ENCODE measurements at places on chromosomes 13 and 19.

GRCh38 chr19:17830567-17831418, 9.5 kb upstream of the INSL3 start:
- peak; percentile 48 for DNase-seq

DNA sequence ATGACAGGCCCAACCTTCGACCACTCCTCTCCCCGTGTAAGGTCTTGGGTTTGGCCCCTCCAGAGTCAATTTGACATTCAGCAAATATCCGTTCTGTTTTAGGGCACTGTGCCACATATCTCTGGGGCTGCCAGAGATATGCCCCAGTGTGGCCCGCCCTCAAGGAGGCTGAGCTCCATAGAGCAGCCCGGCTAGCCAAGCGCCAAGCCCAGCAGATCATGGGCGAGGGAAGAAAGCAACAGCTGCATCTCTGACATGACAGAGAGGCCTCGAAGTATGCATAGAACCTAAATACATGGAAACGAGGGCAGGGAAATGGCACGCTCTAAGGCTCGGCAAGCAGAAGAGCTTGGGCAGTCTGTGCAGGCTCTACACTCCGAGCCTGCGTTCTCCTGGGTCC, 124.5 kb downstream of the USP12 start:
- DNase-seq = no peak

DNA sequence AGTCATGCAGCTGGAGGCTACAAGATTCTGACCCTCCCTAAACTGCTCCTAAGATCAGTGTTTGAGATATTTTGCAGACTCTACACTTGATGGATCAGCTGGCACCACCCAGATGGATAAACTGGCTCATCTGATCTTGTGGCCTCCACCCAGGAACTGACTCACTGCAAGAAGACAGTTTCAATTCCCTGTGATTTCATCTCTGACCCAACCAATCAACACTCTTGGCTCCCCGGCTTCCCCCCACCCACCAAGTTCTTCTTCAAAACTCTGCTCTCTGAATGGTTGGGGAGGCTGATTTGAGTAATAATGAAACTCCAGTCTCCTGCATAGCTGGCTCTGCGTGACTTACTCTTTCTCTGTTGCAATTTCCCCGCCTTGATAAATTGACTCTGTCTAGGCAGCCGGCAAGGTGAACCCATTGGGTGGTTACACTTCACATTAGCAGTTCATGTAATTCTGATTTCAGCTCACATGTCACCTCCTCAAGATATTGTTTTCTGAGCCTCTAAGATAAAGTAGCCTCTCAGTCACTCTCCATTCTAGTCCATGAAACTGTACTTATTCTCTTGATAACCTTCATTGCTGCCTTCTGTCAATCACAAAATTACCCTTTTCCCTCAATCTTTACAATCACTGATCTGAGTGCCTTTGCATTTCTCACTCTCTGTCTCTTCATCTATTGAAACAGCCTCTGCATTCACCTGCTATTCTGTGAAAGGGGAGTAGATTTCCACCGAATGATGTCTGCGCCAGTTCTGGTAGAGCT, 9.9 kb upstream of the FPR3 start:
- DNase-seq = peak; percentile 18

GRCh38 chr13:34762312-34762711, 179.8 kb upstream of the NBEA start:
- no peak for DNase-seq

DNA sequence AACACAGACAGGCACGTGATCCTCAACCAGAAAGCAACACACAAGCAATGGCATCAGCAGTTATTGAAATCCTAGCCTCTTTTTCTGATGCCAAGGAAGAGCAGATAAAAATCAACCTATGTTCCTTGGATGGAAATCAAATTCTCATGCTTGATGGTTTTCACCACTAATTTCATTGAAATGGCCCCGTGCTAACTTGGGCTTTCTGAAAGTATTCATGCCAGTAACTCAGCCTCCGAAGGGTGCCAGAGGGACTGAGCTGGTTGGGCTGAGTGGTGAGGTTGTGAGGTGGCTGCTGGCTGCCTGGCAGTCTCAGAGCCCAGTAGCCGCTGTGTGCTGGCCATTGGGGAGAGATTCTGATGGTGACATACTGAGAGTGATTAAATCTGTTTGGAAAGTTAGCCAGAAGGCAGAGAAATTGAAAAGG, 309.3 kb downstream of the DCT start:
- DNase-seq = no peak

- DNase-seq = no peak
These were observed 14.4 kb upstream of the SACS start for GRCh38 chr13:23447927-23448326.

DNA sequence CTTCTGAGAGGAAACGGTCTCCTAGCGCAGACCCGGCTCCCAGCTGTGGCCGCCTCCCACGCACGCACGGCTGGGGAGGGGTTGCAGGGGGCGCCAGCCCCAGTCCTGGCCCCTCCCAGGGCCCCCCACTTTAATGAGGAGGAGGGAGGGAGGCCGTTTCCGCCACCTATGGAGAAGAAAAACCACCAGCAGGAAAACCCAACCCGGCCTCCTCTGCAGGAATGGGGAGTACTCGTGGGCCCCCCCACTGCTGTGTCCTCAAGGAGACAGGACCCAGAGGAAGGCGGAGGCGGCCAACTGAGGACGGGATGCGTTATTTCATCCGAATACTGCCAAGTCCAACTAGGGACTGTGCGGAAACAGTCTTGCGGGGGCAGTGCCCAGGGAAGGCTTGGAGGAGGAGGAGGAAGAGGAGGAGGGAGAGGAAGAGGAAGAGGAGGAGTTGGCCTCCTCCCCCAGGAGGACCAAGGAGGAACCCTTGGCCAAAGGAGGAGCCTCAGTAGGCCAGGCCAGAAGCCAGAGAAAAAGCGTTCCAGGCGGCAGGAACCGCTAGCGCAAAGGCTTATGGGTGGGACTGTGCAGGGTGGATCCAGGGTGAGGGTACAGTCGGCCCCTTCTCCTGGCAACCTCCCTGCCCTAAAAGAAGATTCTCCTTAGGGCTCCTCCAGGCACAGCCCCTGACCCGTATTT, 3.9 kb upstream of the SSBP4 start:
- no peak for DNase-seq

- DNase-seq = no peak
These were observed at the start of gene CACNA1A for GRCh38 chr19:13506471-13506820. Gene CACNA1A, minus strand, starts transcription at chr19:13506479. Its CDS starts 255 bp downstream, at chr19:13506224.

- DNase-seq = no peak
These were observed 5.8 kb downstream of the KBTBD7 start for GRCh38 chr13:41188584-41188983.

DNA sequence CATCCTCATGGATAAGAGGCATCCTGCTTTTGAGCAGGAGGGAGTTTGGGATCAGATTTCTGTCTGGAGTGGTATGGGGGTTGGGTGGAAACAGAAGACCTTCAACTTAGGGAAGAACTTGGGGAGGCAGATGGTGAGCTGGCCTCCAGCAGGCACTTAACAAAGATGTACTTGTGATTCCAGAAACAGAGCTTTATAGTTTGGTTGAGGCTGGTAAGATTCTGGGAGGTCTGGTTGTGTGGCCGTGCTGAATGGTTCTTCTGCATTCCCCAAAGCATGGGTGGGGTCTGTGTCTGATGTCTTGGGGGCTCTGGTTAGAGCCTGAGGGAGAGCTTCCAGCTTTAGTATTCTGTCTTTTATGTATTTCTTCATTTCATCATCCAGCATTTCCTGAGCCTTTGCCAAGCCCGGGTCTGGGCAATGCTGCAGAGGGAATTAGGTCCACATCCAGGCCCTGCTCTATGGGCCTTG, 4.8 kb downstream of the MEGF8 start:
- no peak for DNase-seq

DNA sequence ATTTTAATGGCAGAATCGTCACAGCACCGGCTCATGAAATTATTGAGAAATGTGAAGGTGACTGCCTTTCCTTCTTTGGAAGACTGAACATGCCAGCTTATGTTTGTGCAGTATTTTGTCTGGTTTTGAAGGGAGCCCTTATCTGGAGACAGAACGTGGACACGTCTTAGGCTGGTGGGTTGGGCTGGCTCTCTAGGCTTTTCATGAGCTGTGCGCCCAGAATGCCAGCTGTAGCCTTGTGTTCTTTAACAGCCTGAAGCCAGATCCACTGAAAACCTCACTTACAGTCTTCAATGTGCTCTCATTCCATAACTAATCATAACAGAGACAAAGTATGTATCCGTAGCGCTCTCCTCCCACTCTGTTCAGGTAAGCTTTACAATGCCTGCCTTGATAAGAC, 184.4 kb upstream of the HTR2A start:
- no peak for DNase-seq

- DNase-seq = no peak
These were observed 61.3 kb downstream of the IPO5 start for GRCh38 chr13:98014766-98015165.

GRCh38 chr13:45700971-45701900, 884 bp upstream of the CBY2 start:
- DNase-seq = peak; percentile 13

DNA sequence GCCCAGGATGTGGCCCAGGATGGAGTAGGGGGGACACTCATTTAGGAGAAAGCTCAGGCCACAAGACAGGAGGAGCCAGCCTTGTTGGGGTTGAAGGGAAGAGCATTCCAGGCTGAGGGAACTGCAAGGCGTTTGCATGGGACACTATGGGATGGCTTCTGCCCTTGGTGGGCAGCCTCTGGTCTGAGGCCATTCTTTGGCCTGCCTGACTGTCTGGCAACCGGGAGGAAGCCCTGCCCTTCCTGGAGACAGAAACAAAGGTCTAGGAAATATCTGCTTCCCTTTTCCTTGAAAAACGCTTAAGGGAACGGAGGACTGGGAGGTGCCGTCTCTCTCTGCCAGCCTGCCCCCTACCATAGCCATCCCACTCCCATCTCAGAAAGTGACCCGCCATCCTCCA, 2.8 kb upstream of the ICAM1 start:
- DNase-seq = no peak

GRCh38 chr13:107563099-107563925, 652.0 kb downstream of the LIG4 start:
- no peak for DNase-seq

DNA sequence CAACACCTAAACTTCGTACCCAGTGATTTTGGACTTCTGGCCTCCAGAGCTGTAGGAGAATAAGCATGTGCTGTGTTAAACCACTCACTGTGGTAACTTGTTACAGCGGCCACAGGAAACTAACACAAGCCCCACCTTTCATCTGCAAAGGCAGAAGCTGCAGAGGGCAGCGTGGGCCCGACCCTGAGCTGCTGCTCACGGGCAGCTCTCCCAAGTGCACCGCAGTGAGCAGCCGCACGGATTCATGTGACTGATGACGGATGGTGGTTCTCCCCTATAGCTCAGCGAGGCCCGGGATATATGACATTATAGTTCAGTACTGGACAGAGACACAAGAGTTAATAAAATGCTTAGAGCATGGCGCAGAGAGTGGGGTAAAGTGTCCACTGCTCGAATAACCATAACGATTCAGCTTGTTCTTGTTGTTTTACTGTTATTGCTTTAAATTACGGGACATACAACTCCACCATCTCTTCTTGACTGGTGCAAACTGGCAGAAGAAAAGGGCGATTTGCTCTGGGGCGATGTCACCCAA, 21.9 kb downstream of the VRK3 start:
- DNase-seq = no peak
